MG63 (cell line): ENCODE measurements at places on chromosomes 11 and 22. TPM values are rescaled to one million over a fixed set of nuclear protein-coding genes. Genes with fewer than 3 reads are reported as not detected.

The OR2AG2 gene
- 0.33 TPM in 1 of 2 replicates, not detected in the other for total RNA-seq

The TP53AIP1 gene
- not detected in 2 replicates for total RNA-seq

The PGM2L1 gene
- total RNA-seq = 0.39 and 0.92 TPM in 2 replicates

The CHADL gene
- not detected in 2 replicates for total RNA-seq

The FAM180B gene
- total RNA-seq = not detected in 2 replicates

The TIMM10B gene
- total RNA-seq = 28.5 and 34.4 TPM in 2 replicates
